ENCODE measurements at places on chromosomes 11 and 22. TPM values are rescaled to one million over a fixed set of nuclear protein-coding genes. Genes with fewer than 3 reads are reported as not detected.

The SLC29A2 gene
- 16.2 TPM for total RNA-seq

GRCh38 chr11:19995145-19995544, 165.1 kb downstream of the DBX1 start:
- H3K4me3 ChIP-seq, result no peak overlapping the region
- H3K27me3 ChIP-seq, result no peaks in the 10 kb centered on the region
- DNase-seq, result no peak

- no peak overlapping the region for H3K4me3 ChIP-seq
- no peaks in the 10 kb centered on the region for H3K36me3 ChIP-seq
- no peaks in the 10 kb centered on the region for H3K27me3 ChIP-seq
- no peak for DNase-seq
- no peak overlapping the region for H3K27ac ChIP-seq
These were observed 90.8 kb upstream of the APOA1 start for GRCh38 chr11:116928102-116928777.

DNA sequence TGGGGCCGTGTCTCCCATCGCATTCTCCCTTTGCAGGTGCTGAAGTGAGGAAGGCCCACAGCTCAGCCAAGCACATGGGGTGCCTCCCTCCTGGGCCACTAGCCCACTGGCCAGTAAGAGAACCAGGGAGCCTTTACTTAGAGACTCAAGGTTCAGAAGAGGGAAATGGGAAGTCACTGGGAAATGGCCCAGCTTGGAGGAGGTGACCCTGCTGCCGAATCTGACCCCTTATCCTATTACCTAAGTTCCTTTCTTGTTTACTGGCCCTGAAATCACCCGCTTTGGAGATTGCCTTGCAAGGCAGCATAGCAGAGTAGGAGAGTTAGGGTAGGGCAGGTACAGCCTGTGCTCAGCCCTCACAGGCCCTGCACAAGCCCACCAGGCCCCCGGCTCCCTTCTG, 24.4 kb downstream of the UPB1 start:
- H3K36me3 ChIP-seq, result no peaks in the 10 kb centered on the region
- peaks cover 57% of the 10 kb centered on the region for H3K4me1 ChIP-seq
- no peak overlapping the region for H3K4me3 ChIP-seq
- H3K27me3 ChIP-seq, result no peaks in the 10 kb centered on the region
- DNase-seq, result no peak
- H3K27ac ChIP-seq, result no peak overlapping the region

- H3K4me1 ChIP-seq, result peaks cover 50% of the 10 kb centered on the region
- DNase-seq, result no peak
- H3K4me3 ChIP-seq, result peak overlapping the region; percentile 9
- no peaks in the 10 kb centered on the region for H3K27me3 ChIP-seq
- no peak overlapping the region for H3K27ac ChIP-seq
These were observed 2.9 kb downstream of the AMBRA1 start for GRCh38 chr11:46590740-46591605.

- H3K4me3 ChIP-seq, result no peak overlapping the region
- DNase-seq, result no peak
- no peak overlapping the region for H3K27ac ChIP-seq
- H3K27me3 ChIP-seq, result no peaks in the 10 kb centered on the region
- H3K36me3 ChIP-seq, result no peaks in the 10 kb centered on the region
- H3K4me1 ChIP-seq, result no peaks in the 10 kb centered on the region
These were observed 88.6 kb upstream of the RCN1 start for GRCh38 chr11:32002311-32002710.

DNA sequence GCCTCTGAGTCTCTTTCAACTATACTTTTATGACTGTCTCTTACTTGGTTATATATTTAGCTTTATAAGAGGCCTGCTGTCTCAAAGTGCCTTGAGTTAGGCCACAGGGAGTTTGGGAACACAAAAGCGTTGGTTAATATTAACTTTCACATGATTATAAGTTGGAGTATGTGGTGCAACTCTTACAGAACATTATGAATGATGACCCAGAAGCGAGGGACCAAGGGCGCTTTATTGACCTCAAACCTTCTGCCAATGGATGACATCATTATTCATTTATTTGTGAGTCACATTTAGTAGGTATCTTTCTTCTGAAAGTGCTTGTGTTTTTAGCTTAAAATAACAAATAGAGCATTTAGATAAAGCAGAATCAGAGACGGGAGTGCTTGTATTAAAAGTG, 298.0 kb upstream of the ZC3H12C start:
- DNase-seq, result no peak
- no peak overlapping the region for H3K27ac ChIP-seq
- H3K4me1 ChIP-seq, result no peaks in the 10 kb centered on the region
- no peaks in the 10 kb centered on the region for H3K27me3 ChIP-seq
- no peaks in the 10 kb centered on the region for H3K36me3 ChIP-seq

GRCh38 chr11:27052668-27053067, 12.1 kb downstream of the BBOX1 start:
- no peaks in the 10 kb centered on the region for H3K27me3 ChIP-seq
- no peak overlapping the region for H3K27ac ChIP-seq
- no peaks in the 10 kb centered on the region for H3K4me1 ChIP-seq
- DNase-seq, result no peak
